ENCODE measurements at places on chromosomes 4 and X.
A peak's percentile ranks its signal among the peaks of the same experiment; 100 is the strongest.

- no peak for DNase-seq
Measured at GRCh38 chr4:163624727-163625126, 130.2 kb downstream of the TMA16 start.

DNA sequence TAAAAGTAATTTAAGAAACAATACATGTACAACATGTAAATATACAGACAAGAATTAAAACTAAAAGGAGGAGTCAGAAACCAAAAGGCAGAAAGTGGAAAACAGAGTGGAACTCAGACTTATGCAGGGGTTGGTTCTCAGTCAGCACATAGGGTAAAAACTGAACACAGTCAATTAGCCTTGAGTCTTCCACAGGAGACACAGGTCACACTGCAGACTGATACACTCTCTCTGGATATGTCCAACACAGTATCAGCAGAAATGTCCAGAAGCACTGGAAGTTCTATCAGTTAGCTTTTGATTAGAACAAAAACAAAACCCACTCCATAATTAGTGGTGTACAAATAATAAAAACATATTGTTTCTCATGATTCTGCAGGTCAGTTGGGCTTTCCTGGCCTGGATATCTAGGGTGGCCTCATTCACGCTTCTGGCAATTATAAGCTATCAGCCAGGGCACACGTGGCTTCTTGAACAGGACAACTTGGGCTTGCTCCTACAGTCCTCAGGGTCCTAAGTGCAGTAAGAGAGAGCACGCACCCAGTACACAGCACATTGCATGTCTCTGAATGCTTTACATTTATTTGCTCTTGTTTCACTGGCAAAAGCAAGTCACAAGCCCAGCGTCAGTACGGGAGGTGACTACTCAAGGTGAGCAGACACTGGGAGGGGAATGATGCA is 21.6 kb downstream of the TEC start:
- DNase-seq, result no peak

DNA sequence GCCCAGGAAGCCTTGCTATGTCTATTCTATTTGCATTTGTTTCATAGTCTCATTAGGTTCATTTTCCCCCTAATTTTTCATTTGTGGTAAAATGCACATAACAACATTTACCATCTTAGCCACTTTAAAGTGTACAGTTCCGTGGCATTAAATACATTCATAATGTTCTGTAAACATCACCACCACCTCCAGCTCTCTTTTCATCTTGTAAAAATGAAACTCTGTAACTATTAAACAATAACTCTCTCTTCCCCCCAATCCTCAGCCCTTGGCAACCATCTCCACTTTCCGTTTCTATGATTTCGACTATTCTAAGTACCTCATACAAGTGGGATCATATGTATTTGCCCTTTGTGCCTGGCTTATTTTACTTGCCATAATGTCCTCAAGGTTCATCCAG is 19.9 kb downstream of the ARHGEF38 start:
- no peak for DNase-seq

- DNase-seq, result no peak
Measured at GRCh38 chr4:98204236-98204553, 57.0 kb upstream of the RAP1GDS1 start.

GRCh38 chr4:135838889-135839288 is 1637.3 kb upstream of the PABPC4L start:
- no peak for DNase-seq

GRCh38 chrX:39869846-39870601 is 227.7 kb downstream of the BCOR start:
- DNase-seq, result no peak

GRCh38 chrX:54045563-54046228 is 1.4 kb upstream of the PHF8 start:
- no peak for DNase-seq

DNA sequence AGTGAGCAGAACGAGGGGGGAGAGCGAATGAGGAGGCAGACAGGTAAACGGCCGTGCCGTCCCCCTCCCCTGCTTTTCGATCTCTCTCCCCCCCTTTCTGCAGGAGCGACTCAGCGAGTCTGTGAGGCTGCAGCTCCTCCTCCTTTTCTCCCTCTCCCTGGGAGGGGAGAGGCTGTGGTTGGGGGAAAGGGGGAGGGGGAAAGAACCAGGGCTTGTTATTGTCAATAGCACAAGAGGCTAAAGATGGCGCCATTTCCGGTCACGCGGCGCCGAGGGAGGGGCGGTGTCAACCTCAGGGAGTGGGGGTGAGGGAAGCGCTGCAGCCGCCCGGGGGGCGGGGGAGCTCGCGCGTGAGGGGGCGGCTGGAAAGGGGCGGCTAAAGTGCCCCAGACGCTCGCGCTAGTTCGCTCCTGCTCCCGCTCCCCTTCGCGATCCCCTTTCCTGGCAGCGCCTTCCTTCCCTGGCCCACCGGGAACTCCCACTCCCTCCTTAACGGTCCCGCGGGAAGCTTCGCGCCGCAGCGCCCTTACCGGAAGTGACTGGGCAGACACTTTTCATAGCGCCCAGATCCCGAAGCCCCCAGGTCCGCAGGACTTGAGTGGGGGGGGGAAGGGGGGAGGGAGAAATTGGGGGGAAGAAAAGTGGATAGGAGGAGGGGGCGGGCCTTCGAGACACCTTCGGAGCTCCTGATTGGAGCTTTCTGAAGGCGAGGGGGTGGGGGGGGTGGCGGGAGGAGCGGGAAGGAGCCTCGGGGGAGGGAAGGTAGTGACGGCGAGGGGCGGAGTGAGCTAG is at the start of gene CUL4B:
TSS of gene CUL4B (minus strand) at position 121 of the 792 bp plus-strand sequence. CDS start 324 bp downstream, outside the sequence.
- peak; percentile 74 for DNase-seq

- no peak for DNase-seq
Measured at GRCh38 chrX:46953597-46953996, 41.4 kb downstream of the JADE3 start.

GRCh38 chr4:141340458-141340857 is 119.8 kb downstream of the ZNF330 start:
- DNase-seq, result no peak

DNA sequence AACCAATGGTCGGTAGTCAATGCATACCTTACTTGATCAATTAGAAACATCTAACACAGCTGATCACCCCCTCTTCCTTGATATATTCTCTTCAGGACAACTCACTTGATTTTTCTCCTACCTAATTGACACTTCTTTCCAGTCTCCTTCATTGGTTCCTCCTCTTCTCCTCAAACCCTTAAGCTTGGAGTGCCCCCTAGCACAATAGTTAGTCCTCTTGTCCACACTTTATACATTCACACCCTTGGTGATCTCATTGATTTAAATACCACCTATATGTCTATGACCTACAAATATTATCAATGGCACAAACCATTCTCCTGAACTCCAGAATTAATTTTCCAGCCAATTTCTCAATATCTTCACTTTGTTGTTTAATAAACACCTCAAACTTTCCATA is 724.0 kb downstream of the ADGRL3 start:
- no peak for DNase-seq

GRCh38 chrX:153725039-153725831 is 579 bp downstream of the ABCD1 start:
- no peak for DNase-seq

GRCh38 chrX:10529344-10529743 is 91.0 kb downstream of the MID1 start:
- no peak for DNase-seq

GRCh38 chr4:25624616-25625015 is 31.0 kb upstream of the SLC34A2 start:
- DNase-seq, result no peak

DNA sequence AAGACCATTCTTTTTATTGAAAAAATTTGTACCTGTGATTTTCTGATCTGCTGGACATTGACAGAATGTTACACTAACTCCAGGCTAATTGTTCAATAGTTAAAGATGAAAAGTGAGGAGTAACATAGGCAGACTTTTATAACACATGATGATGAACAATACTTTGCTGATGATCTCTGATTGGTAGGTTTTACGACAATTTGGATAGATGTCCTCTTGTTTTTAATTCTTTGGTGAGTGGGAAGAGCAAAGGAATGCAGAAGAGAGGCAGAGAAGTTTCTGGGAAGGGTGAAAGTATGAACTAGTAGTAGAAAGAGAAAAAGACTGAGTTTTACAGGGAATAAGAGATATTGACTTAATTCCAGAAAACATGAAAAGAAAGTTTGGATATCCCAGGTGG is 267.3 kb upstream of the HAND2 start:
- DNase-seq, result no peak

- DNase-seq, result no peak
Measured at GRCh38 chrX:46597771-46598170, 24.2 kb downstream of the CHST7 start.

GRCh38 chr4:153335665-153336064 is 8.8 kb upstream of the MND1 start:
- DNase-seq, result no peak

DNA sequence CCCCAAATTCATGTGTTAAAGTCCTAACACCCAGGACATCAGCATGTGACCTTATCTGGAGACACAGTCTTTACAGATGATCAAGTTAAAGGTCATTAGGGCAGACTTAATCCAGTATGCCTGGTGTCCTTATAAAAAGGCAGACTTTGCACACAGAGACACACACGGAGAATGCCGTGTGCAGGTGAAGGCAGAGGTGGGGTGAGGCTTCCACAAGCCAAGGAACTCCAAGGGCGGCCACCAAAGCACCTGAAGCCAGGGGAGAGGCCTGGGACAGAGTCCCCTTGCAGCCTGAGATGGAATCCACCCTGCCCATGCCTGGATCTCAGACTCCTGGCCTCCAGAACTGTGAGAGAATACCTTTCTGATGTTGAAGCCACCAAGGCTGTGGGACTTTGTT is 26.1 kb upstream of the SORCS2 start:
- no peak for DNase-seq

DNA sequence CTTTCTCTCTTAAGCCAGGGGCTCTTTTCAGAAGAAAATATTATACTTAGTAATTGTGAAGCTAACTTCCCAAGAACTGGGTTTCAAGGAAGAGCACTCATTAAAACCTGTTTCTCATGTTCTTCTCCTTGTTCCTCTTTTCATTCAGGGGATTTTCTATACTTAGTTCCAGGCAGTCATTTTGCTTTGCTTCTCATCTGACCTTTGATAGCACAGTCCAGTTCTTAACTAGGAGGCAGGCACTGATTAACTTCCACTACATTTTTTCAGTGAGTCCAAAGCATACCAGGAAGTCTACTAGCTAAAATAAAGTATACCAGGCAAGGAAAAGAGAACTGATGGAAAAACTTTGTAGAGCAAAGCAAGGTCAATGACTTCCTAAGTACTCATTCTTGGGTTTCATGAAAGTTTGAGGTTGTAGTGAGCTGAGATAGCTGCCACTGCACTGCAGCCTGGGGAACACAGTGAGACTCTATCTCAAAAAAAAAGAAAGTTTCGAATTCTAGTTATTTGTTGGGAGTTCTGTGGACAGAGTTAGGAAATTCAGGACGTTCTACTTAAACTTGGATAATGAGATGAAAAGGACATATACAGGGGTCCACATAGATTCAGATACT is 190.1 kb upstream of the HS3ST1 start:
- no peak for DNase-seq
